NCI-H345 (cell line): ENCODE measurements at places on chromosomes 6 and 20.

DNA sequence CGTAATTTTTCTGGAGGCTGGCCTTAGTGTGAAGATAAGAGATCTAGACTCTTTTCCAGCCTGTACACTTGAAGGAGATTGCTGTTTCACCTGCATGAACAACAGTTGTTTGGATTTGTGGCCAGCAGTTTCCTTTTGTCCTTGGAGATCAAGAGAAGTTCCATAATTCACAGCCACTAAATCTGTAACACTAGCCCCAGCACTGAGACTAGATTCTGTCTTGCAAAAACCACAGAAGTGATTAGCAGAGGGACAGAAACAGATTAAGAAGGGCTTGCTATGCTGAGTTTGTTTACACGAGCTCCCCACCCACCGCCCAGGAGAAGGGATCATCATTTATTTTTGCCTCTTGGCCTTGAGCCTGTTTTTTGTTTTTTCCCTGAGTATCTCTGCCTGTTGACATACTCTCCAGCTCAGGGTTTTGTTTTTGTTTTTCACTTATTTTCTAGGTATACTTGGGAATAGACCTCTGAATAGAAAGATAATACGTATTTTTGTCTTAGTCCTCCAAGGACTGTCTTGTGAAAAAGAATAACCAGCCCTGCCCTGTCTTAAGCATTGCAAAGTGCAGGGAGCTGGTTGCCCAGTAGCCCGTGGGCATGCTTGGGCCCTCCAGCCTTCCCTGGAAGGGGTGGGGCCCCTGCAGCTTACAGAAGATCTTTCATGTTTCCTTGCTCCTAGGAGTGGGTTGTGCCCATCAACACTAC lies 93.1 kb upstream of the SOX4 start:
- DNase-seq, result peak; percentile 79

- no peak for DNase-seq
Observed at GRCh38 chr6:7652957-7653356, 63.0 kb downstream of the SNRNP48 start.

GRCh38 chr20:31569163-31570020 lies 35.7 kb upstream of the ID1 start:
- peak; percentile 63 for DNase-seq

- no peak for DNase-seq
Observed at GRCh38 chr6:157017022-157017421, 239.8 kb downstream of the ARID1B start.

GRCh38 chr20:5495939-5496338 lies 179.2 kb upstream of the PROKR2 start:
- peak; percentile 58 for DNase-seq

DNA sequence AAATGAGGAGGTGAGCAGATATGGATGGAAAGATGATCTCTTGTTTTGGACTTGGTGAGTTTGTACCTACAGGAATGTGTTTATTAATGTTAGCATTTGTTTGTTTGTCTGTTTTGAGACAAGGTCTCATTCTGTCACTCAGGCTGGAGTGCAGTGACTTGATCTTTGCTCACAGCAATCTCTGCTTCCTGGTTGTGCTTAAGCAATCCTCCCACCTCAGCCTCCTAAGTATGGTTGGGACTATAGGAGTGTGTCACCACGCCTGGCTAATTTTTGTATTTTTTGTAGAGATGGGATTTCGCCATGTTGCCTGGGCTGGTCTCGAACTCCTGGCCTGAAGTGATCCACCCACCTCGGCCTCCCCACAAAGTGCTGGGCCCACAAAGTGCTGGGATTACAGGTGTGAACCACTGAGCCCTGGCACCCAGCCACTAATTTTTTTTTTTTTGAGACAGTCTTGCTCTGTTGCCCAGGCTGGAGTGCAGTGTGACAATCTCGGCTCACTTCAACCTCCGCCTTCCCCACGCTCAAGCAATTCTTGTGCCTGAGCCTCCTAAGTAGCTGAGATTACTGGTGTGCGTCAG lies 7.1 kb downstream of the CASP8AP2 start:
- DNase-seq, result no peak

DNA sequence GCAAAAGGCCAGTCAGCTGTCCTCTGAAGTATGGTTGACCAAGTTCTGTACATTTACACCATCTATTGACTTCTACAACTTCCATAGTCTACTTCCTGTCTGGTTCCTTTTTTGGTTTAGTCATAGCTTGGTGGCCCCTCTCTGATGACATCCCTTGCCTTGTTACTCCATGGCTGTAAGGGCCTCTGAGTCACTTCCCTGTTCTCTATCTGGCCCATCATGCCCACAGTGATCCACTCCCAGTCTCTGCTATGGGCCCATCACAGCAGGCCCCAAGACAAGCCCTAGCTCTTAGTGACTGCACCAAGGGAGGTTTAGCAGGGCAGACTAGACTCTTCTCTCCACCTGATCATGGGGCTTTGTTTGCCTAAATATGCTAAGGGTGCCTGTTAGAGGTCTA lies 441.6 kb downstream of the HACE1 start:
- no peak for DNase-seq

DNA sequence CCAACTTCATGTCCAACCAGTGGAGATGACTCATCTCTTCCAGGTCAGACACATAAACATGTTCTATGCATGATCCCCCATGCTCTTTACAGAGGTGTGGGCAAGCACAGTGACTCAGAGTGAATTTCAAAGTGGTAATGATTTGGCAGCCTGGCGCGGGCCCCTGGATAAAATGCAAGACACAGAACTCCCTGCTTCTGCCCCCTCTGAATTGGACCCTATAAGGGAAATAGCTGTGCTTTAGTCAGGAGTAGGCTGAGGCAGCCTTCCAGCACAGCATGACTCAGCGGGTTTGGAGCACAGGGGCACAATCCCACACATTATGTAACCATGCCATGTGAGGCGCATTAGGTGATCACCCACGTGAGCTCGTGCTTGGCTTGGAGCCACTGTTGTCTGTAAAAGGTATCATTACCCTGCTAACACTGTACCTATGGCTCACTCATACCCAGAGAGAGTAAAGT lies 127.4 kb downstream of the C6orf118 start:
- DNase-seq, result no peak

GRCh38 chr20:1375515-1375914 lies 17.3 kb downstream of the FKBP1A start:
- DNase-seq, result no peak

GRCh38 chr6:54361734-54362133 lies 53.5 kb downstream of the TINAG start:
- DNase-seq, result no peak

GRCh38 chr6:17945111-17945510 lies 42.3 kb downstream of the KIF13A start:
- DNase-seq, result no peak

- DNase-seq, result no peak
Observed at GRCh38 chr6:159056899-159057298, 12.1 kb upstream of the TAGAP start.

GRCh38 chr6:127471379-127472255 lies 12.4 kb upstream of the KIAA0408 start:
- DNase-seq, result no peak

DNA sequence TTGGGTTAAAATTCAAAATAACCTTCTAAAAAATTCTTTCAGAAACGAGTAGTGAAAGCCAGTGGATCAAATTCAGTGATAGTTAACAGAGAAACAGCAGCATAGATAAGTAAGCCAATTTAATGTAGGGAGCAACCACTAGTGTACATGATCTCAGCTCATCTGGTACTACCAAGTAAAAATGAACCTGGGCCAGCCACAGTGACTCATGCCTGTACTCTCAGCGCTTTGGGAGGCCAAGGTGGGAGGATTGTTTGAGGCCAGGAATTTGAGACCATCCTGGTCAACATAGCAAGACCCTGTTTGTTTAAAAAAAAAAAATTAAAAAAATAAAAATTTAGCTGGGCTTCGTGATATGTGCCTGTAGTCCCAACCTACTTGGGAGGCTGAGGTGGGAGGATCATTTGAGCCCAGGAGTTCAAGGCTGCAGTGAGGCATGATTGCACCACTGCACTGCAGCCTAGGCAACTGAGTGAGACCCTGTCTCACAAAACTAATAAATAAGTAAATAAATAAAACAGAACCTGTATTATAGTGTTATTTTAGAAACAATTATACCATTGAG lies 32.4 kb downstream of the CBFA2T2 start:
- no peak for DNase-seq

GRCh38 chr6:89936177-89936576 lies 41.9 kb downstream of the GJA10 start:
- DNase-seq, result no peak

DNA sequence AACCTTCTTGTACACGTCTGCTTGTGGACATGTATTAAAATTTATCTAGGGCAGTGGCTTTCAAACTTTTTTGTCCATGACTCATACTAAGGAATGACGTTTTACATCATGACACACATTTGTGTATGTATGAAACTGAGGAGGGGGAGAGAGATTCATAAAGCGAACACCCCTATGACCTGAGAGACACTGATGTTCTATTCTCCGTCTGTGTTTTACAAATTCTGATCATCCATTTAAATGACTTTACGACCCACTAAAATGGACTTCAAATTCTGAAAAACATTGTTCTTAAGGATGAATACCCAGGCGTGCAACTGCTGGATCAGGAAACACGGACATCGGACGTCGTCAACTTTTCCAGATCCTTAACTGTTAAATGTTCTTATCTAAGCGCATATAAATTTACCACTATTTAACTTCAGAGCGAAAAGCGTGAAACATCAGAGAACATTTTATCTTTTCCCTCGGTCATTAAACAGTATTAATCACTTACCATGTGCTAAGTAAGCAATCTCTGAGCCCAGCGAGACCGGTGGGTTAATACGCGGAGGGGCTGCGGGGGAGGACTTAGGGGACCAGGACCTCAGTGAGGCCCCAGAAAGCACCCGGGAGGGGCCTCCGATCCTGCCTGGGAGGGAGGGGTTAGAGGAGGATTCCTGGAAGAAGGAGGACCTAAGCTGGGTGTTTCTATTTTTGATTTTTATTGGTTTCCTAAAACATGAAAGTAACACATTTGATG lies 1.2 kb downstream of the PLAGL1 start:
- DNase-seq, result peak; percentile 7

- DNase-seq, result no peak
Observed at GRCh38 chr6:170163405-170164170, 127.3 kb downstream of the DLL1 start.

GRCh38 chr6:139832493-139833305 lies 458.3 kb upstream of the CITED2 start:
- no peak for DNase-seq

DNA sequence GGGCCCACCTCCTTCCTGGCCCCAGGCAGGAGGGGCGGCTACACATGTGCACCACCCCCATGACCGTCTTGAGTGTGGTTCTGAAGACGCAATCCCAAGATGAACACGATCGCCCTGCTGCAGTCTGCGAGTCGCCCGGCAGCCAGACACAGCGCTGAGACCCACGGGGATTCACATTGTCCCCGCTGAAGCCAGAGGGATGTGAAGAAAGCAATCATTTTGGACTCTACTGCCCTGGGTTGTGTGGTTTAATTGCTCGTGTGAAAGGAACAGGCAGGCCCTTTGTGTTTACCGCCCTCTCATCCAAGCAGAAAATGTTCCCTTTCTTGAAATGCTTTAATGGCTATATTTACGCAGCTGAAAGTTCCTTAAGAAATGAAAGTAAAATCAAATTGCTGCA lies 279.5 kb downstream of the TAF4 start:
- DNase-seq, result no peak

GRCh38 chr6:166955121-166955864 lies 1.1 kb downstream of the RNASET2 start:
- no peak for DNase-seq

GRCh38 chr6:157660414-157660813 lies 162.6 kb upstream of the SNX9 start:
- DNase-seq, result no peak

DNA sequence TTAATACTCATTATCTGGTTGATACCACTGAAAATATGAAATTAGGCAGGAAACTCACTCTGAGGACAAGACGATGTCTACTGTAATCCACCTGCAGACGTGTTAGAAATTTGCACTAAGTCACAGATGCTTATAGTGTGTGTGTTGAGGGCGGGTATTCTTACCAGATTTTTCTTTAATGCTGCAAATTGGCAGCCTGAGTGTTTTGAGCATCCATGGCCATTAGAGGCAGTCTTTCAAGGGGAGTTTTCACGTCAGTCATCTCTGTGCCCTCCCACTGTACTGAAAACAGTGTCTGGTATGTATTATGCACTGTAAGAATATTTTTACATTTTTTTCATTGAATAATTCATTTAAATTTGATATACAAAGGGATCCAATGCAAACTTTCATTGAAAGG lies 266.5 kb upstream of the QKI start:
- DNase-seq, result no peak

GRCh38 chr6:55017555-55018300 lies 156.6 kb upstream of the HCRTR2 start:
- no peak for DNase-seq

DNA sequence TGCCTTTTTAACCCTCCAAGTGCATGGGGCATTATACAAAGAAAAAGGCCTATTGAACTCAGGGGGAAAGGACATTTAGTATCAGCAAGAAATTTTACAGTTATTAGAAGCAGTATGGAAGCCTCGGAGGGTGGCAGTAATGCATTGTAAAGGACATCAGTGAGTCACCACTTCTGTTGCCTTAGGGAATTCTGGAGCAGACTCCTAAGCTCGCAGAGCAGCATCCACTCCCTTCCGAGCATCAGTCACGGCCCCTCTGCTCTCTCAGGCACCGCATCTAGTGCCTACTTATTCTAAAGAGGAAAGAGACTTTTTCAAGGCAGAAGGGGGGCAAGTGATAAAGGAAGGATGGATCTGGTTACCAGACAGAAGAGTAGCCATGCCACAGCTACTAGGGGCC lies 296.5 kb downstream of the RNGTT start:
- DNase-seq, result no peak

DNA sequence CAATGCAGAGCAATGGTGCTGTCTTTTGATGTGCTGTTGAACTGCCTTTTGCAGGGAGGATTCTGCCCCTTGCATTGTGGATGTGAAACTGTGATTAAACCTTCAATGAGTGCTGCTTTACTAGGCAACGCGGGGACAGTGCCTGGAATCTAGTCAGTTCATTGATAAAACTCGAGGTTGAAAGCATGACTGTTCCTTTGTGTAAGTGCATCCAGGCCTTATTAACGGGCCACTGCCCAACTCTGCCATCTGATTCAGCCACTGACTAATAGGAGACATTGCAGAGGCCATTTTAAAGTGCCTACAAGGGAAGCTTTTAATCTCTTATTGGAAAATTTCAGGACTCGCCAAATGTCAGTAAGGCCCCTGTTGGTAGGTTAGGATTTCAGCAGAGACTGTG lies 49.3 kb downstream of the SLC35F1 start:
- no peak for DNase-seq

DNA sequence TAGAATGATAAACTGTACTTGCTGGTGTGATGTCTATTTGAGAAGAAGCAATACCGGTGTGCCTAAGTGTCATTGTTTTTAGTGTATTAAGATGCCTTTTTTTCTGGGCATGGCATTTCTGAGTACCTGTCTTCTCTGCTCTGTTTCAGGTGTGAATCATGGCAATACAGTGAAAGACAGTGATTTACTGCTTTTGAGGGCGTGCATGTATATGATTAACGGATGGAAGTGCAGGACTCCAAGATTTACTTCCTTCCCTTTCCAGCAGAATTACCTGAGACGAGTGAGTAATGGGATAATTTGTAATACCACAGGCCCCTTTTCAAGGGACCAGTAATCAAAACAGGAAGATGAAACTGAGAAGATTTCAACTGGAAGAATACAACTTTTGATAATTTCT lies 315.8 kb downstream of the SOX4 start:
- DNase-seq, result no peak
